ENCODE measurements at places on chromosomes 6 and 20. TPM values are rescaled to one million over a fixed set of nuclear protein-coding genes. Genes with fewer than 3 reads are reported as not detected.
A peak's percentile ranks its signal among the peaks of the same experiment; 100 is the strongest.

Gene RBPJL
- not detected for total RNA-seq

DNA sequence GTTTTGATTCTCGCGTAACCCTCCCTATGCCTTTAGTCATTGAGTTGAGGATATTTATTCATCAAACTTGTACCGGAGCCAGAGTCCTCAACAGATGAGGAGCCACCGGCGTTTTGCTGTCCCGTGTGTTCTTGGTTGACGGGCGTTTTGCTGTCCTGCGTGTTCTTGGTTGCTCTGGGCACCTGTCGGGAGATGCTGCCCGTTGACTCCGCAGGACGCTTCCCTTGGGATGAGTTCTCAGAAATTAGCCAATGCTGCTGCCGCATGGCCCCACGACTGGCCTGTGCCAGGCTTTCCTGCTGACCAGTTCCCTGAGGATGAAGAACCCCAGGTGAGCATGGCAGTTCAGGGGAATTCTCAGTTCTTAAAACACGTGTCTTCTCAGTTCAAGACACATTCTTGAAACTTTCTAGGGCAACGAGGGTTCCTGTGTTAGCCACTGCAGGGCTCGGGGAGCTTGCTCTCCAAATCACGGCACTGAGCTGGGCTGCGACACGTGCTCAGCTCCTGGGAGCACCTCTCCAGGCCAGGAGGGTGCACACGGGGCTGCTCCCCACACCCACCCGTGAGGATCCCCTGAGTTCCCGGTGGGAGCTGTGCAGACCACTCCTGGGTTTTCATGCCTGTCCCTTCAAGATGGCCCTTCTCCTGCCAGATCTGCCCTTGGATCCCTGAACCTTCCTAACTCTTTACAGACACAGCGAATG, 265.6 kb downstream of the SMOC2 start:
- DNase-seq = no peak

DNA sequence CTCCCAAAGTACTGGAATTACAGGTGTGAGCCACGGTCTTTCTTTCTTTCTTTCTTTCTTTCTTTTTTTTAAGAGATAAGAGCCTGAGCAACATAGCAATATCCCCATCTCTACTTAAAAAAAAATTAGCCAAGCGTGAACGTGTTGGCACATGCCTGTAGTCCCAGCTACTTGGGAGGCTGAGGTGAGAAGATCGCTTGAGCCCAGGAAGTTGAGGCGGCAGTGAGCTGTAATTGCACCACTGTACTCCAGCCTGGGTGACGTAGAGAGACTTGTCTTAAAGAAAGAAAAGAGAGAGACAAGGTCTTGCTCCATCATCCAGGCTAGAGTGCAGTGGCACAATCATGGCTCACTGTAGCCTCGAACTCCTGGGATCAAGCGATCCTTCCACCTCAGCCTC, 162.0 kb upstream of the MLN start:
- DNase-seq = no peak

GRCh38 chr6:154821099-154821498, 87.9 kb downstream of the SCAF8 start:
- DNase-seq = no peak

DNA sequence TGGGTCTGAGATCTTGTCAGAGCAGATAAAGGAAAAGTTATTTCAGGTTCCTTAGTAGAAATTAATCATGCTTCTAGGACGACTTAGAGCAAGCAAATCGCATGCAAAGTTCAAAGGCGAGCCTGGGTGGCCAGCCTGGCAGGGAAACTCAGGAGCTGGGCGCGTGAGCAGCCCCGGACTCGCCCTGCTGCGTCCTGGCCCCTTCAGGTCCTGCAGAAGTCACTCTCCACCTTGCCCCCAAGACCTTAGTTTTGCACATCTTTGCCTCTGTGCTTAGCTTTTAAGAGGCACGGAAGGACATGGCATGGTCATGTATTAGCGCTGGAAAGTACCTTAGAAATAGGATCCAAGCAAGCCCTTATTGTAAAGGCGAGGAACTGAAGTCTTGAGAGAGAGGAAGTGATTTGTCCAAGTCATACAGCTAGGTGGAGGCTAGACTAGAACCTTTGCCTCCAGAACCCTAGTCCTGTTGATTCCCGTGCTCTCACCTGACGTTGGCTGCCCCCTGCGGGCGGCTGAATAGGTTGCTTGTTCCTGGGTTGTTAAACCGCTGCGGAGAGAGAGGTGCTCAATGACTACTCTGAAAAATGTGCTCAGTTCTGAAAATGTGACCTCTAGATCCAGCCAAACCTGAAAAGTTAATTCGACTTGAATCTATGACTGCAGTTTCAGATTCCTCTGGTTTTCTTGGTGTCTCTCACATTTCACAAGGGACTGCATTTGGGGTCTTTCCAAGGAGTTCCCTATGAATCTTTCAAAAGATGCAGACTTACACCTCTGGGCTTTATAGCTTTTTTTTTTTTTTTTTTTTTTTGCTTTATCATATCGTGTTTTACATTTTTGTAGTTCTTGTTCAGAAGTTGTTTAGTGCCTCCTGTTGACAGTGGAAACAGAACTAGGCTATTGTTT, 2.7 kb downstream of the MYB start:
- DNase-seq = peak; percentile 87
